GM12892 (cell line): ENCODE measurements at places on chromosomes 16 and 17.

DNA sequence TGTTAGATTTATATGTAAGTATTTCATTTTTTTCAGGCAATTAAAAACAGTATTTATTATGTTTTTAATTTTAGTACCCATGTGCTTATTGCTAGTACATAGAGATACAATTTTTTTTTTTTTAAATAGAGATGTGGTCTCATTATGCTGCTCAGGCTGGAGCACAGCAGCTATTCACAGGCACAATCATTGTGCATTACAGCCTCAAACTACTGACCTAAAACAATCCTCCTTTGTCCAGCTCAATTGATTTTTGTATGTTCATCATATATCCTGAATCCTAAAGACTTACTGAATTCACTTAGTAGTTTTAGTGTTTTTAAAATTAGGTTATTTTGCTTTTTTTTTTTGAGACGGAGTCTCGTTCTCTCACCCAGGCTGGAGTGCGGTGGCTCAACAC is 26.3 kb downstream of the SPECC1 start:
- DNase-seq, result no peak

GRCh38 chr17:21127509-21128077 is 829 bp downstream of the DHRS7B start:
- DNase-seq, result no peak

- DNase-seq, result no peak
Measured at GRCh38 chr17:20306924-20307323, 160.4 kb downstream of the LGALS9B start.

GRCh38 chr16:19771796-19772195 is 53.7 kb downstream of the IQCK start:
- DNase-seq, result no peak

- no peak for DNase-seq
Measured at GRCh38 chr16:57531253-57531575, 5.2 kb downstream of the CCDC102A start.

GRCh38 chr16:79267146-79267545 is 333.4 kb downstream of the MAF start:
- DNase-seq, result no peak

DNA sequence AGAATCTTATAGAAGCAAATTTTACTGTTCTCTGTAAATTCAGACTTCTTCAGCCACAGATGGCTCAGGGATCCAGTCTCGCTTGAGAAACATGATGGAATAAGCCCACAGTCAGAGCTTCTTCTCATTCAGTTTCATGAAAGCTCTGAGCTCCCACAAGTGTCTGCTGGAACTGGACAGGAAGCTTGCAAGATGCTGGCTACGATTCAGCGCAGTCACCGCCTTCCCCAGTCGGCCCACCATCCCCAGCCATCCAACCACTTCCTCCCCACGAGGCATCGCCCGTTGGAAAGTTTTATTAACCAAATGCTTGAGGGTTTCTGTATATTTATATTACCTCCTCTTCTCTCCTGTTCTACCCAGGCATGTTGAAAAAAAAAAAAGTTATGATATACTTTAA is 171.7 kb downstream of the ZFHX3 start:
- DNase-seq, result no peak

DNA sequence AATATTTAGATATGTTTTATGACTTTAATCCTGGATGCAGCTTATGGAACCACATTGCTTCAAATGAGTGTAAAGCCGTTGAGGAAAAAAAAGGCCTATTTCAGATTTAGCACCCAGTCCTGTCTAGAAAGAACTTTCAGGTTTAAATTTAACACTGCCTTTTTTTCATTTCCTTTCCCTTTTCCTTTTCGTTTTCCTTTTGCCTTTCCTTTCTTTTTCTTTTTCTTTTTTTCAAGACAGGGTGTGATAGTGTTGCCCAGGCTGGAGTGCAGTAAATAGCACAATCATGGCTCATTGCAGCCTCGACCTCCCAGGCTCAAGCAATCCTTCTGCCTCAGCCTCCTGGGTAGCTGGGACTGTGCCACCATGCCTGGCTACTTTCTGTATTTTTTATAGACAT is 15.9 kb downstream of the LUC7L3 start:
- DNase-seq, result no peak

DNA sequence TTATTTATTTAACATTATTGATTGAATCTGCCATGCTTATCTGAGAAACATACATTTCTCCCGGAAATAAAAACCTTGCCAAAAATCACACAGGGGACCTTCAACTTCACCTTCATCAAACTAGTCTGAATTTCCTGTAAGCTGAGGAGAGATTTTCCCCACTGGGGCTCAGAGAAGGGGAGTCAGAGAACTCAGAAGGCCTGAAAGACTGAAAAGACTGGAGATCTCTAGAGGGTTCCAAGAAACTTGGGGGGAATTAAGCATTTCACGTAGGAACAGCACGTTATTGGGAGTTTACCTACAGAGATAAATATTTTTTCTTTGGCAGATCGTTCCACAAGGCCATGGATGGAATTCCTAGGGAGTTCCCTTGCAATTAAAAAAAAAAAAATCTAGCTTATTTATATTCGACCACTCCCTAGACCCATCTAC is 528 bp upstream of the NOL11 start:
- DNase-seq, result no peak

GRCh38 chr16:48381201-48381600 is 4.0 kb downstream of the SIAH1 start:
- DNase-seq, result no peak

DNA sequence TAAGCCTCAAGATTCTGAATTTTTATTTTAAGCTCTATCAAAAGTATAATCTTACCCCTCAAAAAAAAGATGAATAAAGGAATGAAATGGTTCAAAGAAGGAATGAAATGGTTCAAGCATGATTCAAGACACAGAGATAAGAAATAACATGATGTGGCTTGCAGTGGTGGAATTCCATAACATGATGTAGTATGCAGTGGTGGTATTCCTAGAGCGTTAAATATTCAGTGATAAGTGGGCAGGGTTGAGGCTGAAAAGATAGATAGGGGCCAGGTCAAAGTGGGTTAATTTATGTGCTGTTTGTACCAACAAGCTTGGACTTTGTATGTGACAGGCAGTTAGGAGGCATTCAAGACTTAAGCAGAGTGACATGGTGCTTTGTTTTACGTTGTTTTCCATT is 29.6 kb downstream of the TNRC6A start:
- no peak for DNase-seq

- DNase-seq, result no peak
Measured at GRCh38 chr16:87017371-87018012, 299.7 kb downstream of the C16orf95 start.

DNA sequence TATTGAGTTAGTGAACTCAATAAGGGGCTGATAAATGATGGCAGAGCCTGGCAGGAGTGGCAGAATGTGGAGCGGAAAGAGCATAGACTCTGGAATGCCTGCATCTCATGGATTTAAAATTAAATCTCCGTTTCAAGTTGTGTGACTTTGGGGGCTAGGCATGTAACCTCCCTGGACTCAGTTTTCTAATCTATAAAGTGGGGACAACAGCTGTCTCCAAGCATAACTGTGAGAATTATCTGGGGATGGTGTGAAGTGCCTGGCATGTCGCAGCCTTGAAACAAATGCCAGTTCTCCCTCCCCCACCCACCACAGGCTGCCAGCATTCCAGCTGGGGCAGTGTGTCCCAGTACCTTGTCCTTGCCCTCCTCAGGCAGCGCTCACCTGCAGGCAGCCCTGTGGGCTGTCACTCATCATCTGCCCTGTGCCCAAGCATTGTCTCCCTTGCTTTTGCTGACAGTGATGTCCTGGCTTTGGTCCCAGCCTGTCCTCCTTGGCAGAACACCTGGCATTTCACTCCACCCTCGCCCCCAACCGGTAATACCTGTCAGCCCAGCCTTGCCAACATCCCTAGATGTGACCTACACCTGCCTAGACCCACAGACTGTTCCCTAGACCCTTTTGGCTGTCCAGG is 129.6 kb downstream of the MRM1 start:
- DNase-seq, result no peak

DNA sequence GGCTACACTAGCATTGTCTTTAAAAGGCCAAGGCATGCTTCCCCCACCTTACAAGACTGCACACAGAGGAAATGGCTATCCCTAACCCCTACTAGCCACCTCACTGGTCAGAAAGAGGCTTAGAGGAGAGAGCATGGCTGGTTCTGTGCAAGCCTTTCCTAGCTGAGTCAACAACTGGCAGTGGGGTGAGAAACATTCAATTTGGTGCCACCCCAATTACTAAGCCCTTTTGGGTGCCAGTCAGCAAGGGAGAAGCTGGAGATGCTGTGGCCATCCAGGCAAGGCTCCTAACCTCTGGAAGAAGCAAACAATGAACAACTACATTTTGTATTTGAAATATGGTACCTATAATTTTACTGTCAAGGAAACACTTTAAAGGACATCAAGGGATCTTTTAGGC is 4.7 kb upstream of the KAT7 start:
- no peak for DNase-seq

- DNase-seq, result no peak
Measured at GRCh38 chr16:89565256-89565505, 4.7 kb downstream of the RPL13 start.

GRCh38 chr17:8799570-8800212 is 526 bp upstream of the MFSD6L start:
- DNase-seq, result no peak

DNA sequence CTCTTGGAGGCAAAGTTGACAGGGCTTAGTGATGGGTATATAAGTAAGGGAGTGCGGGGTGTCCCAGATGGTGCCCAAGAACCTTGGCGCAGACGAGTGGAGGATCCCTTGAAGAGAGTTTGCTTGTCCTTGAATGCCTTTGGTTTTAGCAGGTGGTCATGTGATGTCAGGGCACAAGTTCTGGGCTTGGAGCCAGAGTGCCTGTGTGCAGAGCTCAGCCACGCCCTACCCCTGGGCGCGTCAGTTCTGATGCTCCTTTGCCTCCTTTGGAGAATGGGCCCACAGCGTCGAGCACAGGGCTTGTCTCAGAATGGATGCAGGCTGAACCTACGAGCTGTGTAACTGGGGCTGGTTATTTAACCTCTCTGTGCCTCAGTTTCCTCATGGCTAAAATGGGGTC is 412.2 kb upstream of the EEF2KMT start:
- DNase-seq, result no peak

DNA sequence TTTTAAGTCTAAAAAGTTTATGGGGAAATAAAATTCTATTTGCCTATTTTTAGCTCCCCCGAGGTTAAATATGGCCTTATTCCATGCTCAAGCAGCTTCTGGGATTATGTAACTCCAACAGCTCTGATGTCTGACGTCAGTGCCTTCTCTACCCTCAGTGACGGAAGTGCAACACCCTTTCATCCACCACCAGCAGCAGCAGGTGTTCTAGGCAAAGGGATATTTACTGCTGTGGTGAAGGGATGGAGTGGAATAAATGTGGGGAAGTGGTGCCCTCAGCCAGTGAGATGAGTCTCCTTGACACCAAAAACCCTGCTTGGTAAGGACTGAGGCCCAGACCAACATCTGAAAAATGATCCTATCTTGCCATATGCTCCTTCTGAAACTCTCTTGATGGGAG is 247.4 kb downstream of the SHISA9 start:
- DNase-seq, result no peak

DNA sequence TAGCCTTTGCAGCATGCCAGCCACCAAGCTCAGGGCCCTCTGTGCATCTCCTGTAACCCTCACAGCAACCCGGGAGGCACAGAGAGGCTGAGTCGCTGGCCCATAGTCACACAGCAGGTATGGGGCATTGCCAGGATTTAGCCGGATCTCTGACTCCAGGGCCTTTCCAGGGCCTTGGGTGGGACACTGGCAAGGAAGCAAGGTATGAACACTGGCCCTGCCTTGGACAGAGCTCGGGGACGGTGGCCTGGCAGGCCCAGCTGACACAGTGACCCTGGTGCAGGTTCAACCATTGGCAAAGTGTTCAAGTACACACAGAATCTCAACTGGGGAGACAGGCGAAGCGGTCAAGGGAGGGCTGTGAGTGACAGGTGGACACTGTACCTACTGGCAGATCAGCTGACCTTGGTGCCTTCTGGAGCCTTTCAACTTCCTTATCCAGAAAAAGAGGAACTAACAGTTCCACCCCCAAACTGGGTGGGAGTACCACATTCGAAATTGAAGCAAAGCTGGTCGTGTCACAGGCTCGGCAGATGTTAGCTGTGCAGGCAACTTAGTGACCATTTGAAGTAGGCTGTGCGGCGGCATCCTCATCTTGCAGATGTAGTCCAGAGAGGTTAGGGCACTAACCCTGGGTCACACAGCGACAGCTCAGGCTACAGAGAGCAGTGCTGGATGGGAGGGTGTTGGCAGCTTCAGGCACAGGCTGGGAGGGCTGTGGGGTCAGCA is 287.4 kb downstream of the SEC14L1 start:
- DNase-seq, result no peak

DNA sequence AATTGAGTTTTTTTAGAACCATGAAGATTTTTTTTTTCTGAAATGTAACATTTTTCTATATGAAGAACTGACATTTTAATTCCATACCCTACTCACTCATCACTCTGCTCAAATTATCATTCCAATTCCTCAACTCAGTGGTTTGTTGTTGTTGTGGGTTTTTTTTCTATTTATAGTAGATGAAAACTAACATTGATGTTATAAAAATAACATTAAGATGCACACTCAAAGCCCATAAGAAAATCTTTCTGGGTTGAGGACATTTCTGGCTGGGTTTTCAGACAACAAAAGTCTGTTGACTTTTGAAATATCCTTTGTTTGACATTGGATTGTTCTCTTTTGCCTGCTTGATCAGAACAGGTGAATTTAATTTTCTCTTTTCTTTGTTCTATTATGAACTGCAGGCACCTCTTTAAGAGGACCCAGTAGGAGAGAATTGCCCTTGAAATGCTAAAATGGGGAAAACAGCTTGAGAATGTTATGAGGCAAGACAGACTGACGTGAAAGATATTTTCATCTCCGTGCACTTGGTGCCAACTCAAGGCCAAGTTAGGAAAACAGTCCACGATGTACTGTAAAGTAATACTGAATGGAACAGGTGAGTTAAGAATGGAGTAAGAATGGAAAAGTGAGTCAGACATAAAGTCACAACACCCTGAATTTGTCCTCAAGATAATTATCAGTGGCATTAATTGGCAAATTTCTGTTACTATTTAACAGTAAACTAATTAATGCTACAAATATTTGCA is 16.1 kb upstream of the ABCA5 start:
- DNase-seq, result no peak

GRCh38 chr16:9123871-9124270 is 32.4 kb downstream of the HAPSTR1 start:
- no peak for DNase-seq

DNA sequence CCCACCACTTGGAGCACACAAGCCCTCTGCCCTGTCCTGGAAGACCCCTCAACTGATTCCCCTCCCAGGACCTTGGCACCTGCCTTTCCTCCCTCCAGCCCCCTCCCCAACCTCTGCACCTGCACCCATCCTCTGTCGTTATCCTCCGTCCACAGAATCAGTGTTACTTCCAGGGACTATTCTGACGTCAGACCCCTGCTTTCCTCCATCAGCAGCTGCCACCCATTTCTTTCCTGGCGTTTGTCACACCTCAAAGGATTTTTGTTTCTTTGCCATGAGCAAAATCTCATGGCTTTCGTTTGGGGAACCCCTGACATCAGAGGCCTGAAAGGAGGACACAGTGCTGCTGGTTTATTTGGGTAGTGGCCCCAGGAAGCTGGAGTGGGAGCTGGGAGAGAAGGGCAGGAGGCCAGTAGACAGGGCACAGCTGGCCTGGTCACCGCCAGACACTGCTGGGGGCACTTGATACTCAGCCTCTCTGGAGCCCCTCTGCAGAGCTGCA is 68.4 kb downstream of the SOCS1 start:
- DNase-seq, result no peak

GRCh38 chr17:37230633-37231032 is 145.2 kb upstream of the C17orf78 start:
- no peak for DNase-seq
